ENCODE measurements at places on chromosomes 2 and 18.

DNA sequence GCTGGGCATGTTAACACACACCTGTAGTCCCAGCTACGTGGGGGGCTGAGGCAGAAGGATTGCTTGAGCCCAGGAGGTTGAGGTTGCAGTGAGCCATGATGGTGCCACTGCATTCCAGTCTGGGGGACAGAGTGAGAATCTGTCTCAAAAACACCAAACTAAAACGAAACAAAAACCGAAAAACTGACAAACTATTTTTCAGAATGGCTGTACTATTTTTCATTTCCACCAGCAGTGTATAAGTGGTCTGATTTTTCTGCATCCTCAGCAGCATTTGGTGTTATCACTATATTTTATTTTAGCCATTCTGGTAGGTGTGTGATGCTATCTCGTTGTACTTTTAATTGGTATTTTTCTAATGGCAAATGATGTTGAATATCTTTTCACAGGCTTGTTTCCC is 95.2 kb downstream of the PDCL3 start:
- DNase-seq = no peak

DNA sequence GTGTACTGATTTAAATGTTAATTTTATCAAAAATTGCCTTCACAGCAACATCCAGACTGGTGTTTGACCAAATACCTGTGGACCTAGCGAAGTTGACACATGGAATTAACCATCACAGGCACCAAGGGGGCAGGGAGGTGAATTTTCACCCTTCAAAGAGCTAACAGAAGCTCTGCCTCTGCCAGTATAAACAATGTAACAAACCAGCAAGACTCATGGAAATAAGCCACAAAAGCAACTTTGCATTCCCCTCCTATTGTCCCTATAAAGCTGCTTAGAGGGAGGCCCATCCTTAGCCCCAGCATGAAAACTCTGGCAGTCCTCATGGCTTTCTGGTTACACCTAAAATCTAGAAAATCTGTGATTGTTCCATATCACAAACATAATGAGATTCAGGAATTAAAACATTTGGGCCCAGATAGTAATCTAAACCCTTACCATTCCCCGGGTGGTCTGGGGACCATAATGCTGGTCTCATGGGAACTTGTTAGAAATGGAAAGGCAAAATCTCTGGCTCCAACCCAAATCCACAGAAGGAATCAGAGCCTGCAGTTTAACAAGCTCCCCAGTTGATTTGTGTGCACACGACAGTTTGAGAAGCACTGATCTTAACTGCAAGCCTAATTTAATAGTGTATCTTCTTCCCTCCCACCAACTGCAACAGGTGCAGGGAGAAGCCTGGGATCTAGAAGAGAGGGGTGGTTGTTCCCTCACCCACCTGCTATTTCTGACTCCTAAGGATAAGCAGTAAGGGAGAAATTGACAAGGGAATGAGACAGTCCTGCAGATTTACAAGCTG is 23.1 kb downstream of the SERPINB11 start:
- DNase-seq = no peak

- no peak for DNase-seq
Measured at GRCh38 chr2:224146356-224147160, 107.5 kb upstream of the SERPINE2 start.

DNA sequence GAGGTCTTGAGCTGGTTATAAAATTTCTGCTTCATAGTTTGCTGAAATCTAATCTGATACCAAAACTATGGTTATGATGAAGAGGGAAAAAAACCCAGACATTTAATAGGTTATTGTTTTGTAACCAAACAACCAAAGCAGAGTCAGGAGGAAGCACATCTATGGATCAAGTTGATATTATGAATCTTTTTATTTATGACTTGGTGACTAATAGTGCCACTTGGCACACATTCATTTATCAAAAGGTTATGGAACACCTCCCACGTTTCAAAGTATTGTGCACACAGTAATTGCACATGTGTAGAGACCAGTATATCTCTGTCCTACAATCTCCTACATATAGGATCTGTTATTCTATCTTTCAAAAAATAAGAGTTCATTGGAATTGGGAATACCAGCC is 93.0 kb downstream of the DPP4 start:
- DNase-seq = peak; percentile 19

DNA sequence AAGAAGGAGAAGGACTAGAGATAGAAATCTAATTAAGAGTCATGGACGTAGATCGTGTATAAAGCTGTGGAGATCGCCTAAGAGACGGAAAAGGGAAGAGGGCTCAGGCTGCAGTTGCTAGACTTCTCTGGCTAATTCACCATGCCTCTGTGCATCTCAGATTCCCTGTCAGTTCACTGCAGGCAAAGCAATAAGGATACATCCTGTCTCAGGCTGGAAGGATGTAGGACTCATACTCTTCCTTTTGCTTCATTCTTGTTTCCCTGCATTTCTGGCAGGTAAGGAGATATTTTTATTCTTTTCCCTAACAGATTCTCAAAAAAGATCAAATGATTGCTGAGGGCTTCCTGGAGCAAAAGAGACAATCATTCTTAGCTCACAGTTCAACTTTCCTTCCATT is 112.5 kb downstream of the AP1S3 start:
- no peak for DNase-seq

- DNase-seq = peak; percentile 83
Measured at GRCh38 chr2:69724540-69725159, 17.3 kb upstream of the ANXA4 start.

DNA sequence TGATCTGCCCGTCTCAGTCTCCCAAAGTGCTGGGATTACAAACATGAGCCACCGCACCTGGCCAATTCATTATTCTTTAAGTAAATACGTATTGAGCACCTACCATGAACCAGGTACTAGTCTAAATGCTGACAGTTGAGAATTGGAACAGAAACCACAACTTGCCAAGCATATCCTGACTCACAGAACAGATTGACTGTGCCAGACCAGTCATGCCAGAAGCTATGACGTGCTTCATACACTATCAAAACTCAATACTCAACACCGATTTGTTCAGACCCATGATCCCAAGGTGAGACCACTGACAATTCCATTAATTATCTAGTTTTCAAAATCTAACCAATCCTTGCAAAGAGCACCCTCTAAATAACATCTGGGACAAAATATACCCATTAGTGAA is 148.6 kb downstream of the B3GNT2 start:
- DNase-seq = peak; percentile 23

DNA sequence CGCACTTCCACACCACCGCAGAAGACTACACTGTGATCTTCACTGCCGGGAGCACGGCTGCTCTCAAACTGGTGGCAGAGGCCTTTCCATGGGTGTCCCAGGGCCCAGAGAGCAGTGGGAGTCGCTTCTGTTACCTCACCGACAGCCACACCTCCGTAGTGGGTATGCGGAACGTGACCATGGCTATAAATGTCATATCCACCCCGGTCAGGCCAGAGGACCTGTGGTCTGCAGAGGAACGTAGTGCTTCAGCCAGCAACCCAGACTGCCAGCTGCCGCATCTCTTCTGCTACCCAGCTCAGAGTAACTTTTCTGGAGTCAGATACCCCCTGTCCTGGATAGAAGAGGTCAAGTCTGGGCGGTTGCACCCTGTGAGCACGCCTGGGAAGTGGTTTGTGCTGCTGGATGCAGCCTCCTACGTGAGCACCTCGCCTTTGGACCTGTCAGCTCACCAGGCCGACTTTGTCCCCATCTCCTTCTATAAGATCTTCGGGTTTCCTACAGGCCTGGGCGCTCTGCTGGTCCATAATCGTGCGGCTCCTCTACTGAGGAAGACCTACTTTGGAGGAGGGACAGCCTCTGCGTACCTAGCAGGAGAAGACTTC is 12.5 kb downstream of the MOCOS start:
- DNase-seq = no peak

DNA sequence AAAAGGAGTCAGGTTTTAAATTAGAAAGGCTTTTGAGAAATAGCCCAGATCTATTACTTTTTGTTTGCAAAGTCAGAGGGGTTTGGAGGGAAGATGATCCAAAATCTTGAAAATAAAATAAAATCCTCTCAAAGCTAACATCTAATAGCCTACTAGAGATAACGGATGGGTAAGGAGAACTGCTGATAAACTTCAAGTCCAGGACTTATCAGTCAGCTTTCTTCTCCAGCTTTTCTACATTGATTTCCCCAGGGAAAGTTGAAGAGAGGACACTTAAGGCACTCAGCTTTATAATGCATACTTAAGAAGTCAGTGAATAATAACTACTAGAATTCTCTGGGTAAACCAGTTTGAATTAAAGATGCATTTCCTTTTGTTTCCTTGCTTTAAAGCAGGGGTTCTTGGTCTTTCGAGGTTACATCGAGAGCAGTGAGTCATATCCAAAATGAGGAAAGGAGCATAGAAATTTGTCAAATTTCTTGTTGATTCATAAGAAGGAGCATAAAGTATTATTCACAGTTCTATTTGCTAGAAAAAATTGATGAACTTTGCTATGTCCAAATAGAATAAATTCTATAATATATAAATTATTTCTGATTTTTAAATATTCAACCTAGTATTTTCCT is 43.2 kb upstream of the ITPRID2 start:
- peak; percentile 23 for DNase-seq

DNA sequence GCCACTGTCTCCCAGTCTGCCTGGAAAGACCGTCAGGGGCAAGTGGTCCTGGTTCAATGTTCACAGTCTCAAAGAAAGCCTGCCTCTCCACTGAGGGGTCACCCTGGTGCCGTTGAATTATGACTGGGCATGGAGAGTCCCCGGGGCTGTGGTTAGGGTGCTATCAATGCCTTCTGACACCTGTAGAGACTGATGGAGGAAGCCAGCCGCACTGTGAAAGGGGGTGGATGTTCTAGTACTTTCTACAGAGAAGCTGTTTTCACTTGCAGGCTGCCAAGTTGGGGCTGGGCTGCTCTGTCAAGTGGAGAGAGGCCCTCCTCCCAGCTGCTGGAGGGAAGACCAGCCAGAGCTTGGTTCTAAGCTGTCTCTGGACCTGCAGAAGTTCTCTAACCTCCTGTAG is 80.5 kb downstream of the BCL2L11 start:
- DNase-seq = no peak

GRCh38 chr2:218880102-218880858 is at the start of gene WNT10A:
Gene WNT10A (plus strand): TSS chr2:218880852. CDS start chr2:218880996, 144 bp downstream.
- no peak for DNase-seq

DNA sequence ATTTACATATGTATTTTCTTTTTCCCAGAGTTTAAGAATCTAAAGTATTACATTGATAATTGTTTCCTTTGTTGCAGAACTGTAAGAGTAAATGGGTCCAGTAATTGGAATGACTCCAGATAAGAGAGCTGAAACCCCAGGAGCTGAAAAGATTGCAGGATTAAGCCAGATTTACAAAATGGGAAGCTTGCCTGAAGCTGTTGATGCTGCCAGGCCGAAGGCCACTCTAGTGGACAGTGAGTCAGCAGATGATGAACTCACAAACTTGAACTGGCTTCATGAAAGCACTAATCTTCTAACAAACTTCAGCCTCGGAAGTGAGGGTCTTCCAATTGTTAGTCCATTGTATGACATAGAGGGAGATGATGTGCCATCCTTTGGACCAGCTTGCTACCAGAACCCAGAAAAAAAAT is 183.8 kb upstream of the STON1 start:
- DNase-seq = no peak

DNA sequence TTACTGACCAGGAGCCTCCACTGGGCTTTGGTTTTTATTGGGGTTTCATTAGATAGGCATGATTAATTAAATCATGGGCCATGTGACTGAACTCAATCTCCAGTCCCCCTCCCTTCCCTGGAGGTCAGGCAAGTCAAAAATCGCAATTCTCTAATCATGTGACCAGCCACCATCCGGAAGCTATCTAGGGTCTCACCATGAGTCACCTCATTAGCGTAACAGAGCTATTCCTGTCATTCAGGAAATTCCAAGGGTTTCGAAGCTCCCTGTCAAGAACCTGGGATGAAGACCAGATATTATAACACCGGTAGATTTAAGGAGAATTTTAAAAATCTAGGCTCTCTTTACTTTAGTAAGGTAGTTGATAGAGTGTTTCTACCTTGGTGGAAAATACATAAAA is 180.3 kb upstream of the TCF4 start:
- DNase-seq = no peak

DNA sequence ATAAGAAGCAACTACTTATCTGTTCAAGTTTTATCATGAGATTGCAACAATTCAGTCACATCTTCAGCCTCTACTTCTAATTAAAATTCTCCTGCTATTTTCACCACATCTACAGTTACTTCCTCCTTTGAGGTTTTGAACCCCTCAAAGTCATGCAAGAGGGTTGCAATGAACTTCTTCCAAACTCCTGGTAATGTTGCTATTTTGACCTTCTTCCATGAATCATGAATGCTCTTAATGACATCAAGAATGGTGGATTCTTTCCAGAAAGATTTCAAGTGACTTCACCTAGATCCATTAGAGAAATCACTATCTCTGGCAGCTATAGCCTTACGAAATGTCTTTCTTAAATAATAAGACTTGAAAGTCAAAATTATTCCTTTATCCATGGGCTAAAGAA is 1052.8 kb upstream of the NRXN1 start:
- DNase-seq = no peak

GRCh38 chr2:180158961-180159360 is 151.9 kb upstream of the CWC22 start:
- no peak for DNase-seq

DNA sequence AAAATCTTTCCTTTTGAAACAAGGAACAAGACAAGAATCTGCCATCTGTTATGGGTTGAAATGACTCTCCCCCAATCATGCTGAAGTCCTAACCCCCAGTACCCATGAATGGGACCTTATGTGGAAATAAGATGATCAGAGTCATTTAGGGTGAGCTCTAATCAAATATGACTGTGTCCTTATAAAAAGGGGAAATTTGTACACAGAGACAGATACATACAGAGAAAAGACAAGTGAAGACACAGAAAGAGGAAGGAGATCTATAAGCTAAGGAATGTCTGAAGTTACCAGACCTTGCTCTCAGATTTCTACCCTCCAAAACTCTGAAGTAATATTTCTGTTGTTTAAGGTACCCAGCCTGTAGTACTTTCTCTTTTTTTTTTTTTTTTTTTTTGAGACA is 15.7 kb downstream of the TGFBRAP1 start:
- DNase-seq = no peak

GRCh38 chr18:43805646-43806194 is 528.4 kb upstream of the SYT4 start:
- DNase-seq = no peak

- DNase-seq = no peak
Measured at GRCh38 chr18:44258086-44258485, 422.6 kb upstream of the SETBP1 start.

- peak; percentile 65 for DNase-seq
Measured at GRCh38 chr18:4106407-4107033, 348.6 kb downstream of the DLGAP1 start.
